PC-9 (cell line): ENCODE measurements at places on chromosomes 12 and 14. TPM values are rescaled to one million over a fixed set of nuclear protein-coding genes. Genes with fewer than 3 reads are reported as not detected.

DNA sequence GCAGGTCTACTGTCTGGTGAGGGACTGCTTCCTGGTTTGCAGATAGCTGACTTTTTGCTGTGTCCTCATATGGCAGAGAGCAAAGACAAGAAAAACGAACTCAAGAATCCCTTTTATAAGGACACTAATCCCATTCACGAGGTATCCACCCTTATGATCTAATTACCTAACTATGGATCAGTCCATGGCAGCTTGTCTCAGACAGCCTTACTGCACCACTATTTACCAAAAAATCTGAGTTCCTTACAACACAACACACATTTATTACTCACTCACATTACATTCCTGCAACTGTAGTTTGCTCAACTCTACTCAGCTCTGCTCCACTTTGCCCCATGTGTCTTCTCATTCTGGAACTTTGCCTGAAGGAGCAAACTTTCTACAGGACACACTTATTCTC, 10.1 kb upstream of the SLC6A15 start:
- no peaks in the 10 kb centered on the region for H3K27me3 ChIP-seq
- no peak for DNase-seq
- no peak overlapping the region for H3K4me3 ChIP-seq

DNA sequence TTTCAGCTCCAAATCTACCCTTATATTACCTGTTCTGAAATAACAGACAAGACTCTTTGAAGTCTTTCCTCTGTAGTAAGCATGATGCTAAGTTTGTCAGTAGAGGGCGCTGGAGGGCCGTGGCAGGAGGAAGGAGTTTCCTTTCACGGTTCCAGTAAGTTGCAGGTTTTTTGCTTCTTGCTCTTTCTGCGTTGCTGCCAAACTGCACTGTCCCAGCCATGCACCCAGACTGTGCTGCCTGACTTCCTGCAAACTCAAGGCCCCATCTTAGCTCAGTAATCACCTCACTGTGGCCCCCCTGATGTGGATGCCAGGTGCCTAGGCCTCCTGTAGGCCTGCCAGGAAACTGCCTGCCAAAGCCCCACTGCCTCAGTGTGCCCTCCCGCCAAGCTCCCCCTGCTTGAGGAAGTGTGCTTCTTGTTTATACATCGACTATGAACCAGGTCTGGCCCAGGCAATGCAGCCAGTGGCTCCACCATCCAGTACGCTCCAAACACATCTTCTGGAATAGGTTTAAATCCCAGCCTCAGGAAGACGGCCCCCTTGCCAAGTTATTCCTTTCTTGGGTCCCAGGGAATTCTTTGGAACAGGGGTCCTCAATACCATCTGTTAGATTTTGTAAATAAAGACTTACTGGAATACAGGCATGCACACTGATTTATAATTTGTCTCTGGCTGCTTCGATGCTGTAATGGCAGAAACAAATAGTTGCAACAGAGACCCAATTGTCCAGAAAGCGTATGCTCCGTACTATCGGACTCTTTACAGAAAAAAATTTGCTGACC, 193.7 kb upstream of the LRIG3 start:
- H3K27ac ChIP-seq = no peak overlapping the region
- H3K27me3 ChIP-seq = no peaks in the 10 kb centered on the region
- no peak overlapping the region for H3K4me3 ChIP-seq
- no peaks in the 10 kb centered on the region for H3K4me1 ChIP-seq
- peak; percentile 51 for DNase-seq

The TAS2R19 gene
- total RNA-seq = 3.3 TPM in 2 replicates

DNA sequence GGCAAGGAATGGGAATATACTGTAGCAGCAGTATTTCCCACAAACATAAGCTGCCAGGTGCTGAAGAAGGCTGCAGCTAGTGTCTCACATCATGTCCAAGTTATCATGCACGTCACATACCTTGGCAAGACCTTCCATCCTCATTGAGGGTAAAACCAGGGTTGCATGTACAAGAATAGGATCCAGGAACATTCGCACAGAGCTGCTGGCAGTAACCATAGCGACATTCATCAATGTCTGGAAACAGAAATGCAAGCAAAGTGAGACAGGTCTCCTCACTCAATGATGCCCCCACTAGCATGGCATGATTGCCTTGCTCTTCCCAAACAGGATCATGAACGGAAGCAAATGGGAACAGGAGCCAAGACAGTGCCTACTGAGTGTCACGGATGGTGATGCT, 23.8 kb upstream of the TC2N start:
- H3K27me3 ChIP-seq = no peaks in the 10 kb centered on the region
- H3K4me1 ChIP-seq = no peaks in the 10 kb centered on the region
- no peak overlapping the region for H3K27ac ChIP-seq
- H3K36me3 ChIP-seq = no peaks in the 10 kb centered on the region
- DNase-seq = no peak

DNA sequence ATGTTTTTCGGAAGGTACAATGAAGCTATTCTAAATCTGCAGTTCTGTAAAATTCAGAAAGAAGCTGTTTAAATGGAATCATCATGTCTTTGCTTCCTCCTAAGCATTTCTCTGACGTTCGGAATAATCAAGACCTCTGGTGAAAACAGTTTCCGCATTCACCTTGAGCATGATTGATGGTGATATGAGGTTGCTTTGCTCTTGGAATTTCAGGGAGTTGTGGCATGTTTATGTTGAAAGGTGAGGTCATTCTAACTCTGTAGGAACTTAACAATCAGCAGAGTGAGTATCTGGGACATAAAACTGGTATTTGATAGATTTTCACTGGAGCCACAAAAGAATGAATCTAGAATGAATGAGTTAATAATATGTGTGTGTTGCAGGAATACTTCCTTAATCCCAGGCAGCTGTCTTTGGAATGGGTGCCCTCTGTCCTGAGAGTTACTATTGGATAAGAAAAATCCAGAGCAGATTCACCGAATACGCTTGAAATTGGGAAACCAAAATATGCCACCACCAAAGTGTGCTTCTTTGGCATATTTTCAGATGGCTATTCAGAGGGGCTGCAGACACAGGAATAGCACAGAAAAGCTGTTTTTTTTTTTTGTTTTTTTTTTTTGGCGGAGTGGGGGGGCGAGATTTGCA, 599.1 kb downstream of the CCER1 start:
- no peaks in the 10 kb centered on the region for H3K27me3 ChIP-seq
- H3K27ac ChIP-seq = no peak overlapping the region
- no peaks in the 10 kb centered on the region for H3K36me3 ChIP-seq
- no peak overlapping the region for H3K4me3 ChIP-seq

DNA sequence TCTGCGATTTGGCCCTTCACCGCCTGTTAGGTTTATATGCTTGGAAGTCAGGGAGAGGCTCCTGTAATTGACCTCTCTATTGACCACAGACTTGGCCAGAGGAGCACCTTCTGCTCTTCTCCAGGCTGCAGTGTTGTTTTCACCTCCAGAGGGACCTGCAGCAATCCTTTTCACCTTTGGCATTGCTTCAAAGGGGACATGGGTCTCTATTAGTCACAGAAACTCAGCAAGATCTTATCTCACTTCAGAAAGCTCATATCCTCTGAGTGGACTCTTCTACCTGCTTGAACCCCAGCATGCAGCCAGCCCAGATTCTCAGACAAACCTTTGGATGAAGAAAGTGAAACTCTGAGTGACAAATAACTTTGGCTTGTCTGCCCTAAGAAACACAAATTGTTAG, 339.3 kb downstream of the NRXN3 start:
- no peak for DNase-seq
- no peak overlapping the region for H3K4me3 ChIP-seq
- no peak overlapping the region for H3K27ac ChIP-seq
- no peaks in the 10 kb centered on the region for H3K36me3 ChIP-seq
- H3K4me1 ChIP-seq = no peaks in the 10 kb centered on the region
- no peaks in the 10 kb centered on the region for H3K27me3 ChIP-seq
